ENCODE measurements at places on chromosomes 3 and 15.

- no peak for DNase-seq
Observed at GRCh38 chr3:72343078-72343477, 505.2 kb downstream of the SHQ1 start.

- no peak for DNase-seq
Observed at GRCh38 chr3:192727032-192727847, at the start of gene FGF12. Gene FGF12, minus strand, starts transcription at chr3:192727541.

DNA sequence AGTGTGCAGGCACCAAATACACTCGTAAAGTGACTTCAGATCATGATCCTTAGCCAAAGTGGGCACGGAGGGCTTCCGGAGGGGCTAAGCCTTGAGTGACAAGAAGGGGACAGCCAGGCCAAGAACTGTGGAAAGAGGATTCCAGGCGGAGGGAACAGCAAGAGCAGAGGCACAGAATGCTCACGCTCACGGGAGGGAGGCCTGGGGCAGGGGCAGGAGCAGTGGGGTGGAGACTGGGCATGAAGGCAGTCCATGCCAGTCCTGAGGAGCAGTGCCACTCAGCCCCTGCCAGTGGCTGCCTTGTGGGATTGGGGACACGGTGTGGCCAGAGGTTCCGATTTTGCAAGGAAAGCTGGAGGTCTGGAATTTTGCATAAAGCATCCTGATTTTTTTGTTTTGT lies 36.0 kb downstream of the DNAJB8 start:
- no peak for DNase-seq

- no peak for DNase-seq
Observed at GRCh38 chr3:77939726-77940125, 899.8 kb downstream of the ROBO2 start.

DNA sequence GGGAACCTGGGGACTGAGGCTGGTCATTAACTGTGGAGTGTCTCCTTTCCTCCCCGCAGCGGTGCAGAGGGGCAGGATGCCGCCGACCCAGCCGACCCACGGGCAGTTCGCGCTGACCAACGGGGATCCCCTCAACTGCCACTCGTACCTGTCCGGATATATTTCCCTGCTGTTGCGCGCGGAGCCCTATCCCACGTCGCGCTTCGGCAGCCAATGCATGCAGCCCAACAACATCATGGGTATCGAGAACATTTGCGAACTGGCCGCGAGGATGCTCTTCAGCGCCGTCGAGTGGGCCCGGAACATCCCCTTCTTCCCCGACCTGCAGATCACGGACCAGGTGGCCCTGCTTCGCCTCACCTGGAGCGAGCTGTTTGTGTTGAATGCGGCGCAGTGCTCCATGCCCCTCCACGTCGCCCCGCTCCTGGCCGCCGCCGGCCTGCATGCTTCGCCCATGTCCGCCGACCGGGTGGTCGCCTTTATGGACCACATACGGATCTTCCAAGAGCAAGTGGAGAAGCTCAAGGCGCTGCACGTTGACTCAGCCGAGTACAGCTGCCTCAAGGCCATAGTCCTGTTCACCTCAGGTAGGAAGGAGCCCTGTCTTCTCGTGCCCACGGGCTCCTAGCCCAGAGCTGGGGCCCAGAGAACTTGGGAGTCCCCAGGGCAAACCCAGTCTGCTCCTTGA lies 3.7 kb downstream of the NR2F2 start:
- DNase-seq, result no peak

- DNase-seq, result no peak
Observed at GRCh38 chr15:101097111-101097510, 154.7 kb downstream of the CHSY1 start.

DNA sequence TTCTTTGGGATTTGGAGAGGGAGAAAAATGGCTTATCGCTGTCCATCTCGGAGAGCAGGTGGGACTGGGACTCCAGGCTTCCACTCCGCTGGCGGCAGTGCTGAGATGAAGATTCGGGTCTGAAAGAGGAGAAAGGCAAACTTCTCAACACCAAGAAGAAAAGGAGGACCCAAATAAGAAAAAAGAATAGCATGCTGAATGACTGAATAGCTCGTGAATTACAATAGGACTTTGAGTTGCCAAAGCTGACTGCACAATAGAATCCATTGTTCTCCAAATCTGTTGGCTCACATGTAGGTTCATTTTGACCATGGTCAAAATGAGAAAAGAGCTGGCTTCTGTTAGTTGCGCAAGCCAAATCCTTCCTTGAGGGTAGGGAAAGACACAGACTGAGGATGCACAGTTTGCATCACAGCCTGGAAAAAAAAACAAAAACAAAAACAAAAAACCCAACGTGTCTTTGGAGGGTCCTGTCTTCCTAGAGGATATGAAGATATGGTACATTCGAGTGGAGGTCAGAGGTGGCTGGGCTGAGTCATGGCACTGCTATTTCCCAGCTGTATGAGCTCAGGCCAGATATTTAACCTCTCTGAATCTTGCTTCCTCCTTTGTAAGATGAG lies 59.3 kb upstream of the LMOD3 start:
- no peak for DNase-seq

DNA sequence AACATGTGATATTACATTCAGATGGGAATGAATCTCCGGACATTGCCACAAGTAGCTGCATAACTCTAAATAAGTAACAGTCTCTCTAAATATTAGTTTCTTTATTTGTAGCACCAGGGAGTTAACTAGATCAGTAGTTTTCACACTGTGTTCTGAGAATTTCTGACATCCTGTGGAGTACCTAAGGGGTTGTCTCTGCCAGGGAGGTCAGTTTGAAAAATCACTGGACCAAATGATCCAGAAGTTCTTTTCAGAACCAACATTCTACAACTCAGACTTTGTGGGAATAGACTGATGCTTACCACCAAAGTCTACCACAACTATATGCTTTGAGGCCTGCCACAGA lies 9.0 kb upstream of the ILDR1 start:
- DNase-seq, result no peak

- no peak for DNase-seq
Observed at GRCh38 chr15:64249406-64249805, 86.6 kb upstream of the PPIB start.

GRCh38 chr3:57505901-57506300 lies 38.2 kb downstream of the DNAH12 start:
- no peak for DNase-seq

DNA sequence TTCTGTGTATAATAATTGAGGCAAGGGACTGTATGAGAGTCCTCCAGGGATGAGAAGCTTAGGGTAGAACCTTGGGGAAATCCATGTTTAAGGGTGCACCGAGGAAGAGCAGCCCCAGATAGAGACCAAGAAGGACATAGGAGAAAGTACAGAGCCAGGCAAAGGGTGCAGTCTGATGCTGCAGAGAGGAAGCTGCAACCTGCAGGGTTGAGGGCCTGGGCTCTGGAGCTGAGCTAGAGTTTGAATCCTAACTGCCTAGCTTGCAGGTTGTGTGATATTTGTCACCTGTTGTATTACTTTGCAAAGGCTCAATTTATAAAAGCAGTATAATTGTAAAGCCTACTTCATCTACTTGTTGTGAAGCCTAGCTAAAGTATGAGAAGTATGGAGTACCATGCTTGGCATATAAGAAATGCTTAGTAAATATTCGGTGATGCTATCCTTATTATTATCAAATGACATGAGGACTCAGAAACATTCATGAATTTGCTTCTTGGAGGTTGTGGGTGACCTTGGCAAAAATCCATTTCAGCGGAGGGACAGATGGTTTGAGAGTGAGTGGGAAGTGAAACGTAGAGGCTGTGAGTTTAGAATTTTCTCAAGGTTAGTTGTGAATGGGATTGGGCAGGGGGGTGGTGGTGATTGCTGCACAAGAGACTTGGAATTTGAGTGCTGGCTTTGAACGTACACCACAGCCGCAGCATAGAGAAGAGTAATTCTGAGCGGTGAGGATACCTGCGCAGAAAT lies 43.8 kb downstream of the PLCL2 start:
- no peak for DNase-seq
